ENCODE measurements at places on chromosomes 4 and X.

- DNase-seq, result no peak
Measured at GRCh38 chrX:153731117-153731844, 6.6 kb downstream of the ABCD1 start.

DNA sequence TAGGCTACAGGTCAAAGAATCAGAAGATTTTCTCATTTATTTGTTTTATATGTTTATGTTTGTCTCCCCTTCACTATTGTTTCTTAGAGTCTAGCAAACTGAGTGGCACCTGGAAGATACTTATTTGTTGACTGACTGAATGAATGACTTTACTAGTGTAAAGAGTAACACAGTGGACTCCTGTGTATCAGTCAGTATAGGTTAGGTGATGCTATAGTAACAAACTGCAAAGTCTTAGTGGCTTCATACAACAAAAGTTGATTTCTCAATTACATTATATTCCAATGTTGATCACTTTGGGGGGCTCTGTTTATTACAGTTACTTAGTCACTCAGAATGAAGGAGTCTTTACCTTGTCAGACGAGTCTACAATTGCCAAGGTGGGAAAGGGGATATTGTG lies 76.6 kb downstream of the DCK start:
- no peak for DNase-seq

DNA sequence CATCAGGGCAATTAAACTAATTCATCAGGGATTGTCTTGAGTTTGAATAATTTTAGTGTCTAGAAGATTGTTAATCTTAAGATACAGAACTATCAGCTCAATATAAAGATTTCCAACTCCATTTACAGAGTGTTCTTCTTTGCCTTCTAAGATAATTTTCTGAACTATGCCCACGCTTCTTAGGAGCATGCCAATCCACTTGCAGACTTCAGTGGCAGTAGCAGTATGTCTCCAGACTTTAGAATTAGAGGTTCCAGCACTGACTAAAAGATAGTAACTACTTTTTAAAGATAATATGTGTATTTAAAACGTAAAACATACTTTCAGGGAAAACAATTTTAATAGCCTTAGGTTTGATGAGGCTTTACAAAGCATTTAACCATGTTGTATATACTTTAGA lies 34.2 kb upstream of the GALNT7 start:
- DNase-seq, result no peak

GRCh38 chrX:23959781-23960180 lies 52.0 kb downstream of the CXorf58 start:
- no peak for DNase-seq

- DNase-seq, result no peak
Measured at GRCh38 chr4:16583764-16584163, 314.7 kb downstream of the LDB2 start.

GRCh38 chr4:65865489-65865888 lies 195.2 kb upstream of the EPHA5 start:
- peak; percentile 0 for DNase-seq

- DNase-seq, result no peak
Measured at GRCh38 chrX:2697741-2698299, 6.7 kb downstream of the CD99 start.

GRCh38 chrX:19479458-19479857 lies 35.9 kb downstream of the MAP3K15 start:
- no peak for DNase-seq

GRCh38 chr4:87608229-87608628 lies at the start of gene DSPP:
DSPP (plus strand) TSS chr4:87608529; CDS start chr4:87610909, 2,380 bp downstream.
- no peak for DNase-seq

DNA sequence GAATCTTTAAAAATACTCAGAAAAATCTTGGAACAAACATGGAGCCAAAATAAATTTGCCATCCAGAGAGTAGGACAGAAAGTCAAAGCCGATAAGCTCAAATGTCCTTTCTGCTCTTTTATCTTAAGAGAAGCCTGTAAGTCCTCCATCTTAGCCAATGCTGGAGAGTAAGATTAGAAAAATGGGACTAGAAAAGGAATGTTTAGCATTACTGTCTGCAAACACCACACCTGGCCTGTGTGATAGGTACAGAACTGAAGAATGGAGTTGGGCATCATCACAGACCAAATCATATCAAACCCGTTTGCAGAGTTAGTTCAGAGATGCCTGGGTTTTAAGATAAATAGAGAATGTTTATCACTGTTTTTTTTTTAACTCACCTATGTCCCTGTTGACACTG lies 10.5 kb upstream of the SLC39A8 start:
- DNase-seq, result no peak

DNA sequence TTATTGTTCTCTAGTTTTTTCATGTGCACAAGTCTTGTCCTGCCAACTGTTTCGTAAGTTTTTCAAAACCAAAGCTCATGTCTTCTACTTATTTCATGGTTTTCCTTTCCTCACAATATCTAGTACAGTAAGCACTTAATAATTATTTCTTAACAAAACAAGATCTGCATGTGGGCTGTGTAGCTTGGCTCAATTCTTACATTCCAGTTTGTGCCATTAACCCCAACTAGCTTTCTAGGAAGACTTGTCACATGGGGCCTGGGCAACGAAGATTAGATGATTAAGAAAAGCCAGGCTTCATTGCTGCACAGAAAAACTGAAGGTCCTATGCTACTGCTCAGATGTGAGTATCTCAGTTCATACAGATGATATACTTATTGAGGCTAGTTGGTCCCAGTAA lies 155.3 kb upstream of the TEX13A start:
- DNase-seq, result no peak

GRCh38 chrX:71489540-71489939 lies 43.4 kb upstream of the OGT start:
- DNase-seq, result no peak
